ENCODE measurements at places on chromosomes 2 and 18. TPM values are rescaled to one million over a fixed set of nuclear protein-coding genes. Genes with fewer than 3 reads are reported as not detected.

SLC35G4 gene
- not detected for total RNA-seq

HOXD8 gene
- total RNA-seq: 13.4 TPM

ASIC4 gene
- not detected for total RNA-seq

ACMSD gene
- total RNA-seq: 3.3 TPM

FHOD3 gene
- 117 TPM for total RNA-seq

COLEC12 gene
- 0.52 TPM for total RNA-seq

DNAH7 gene
- 7.9 TPM for total RNA-seq

PSTPIP2 gene
- total RNA-seq: 21.9 TPM

SH3RF3 gene
- under 0.01 TPM for total RNA-seq

FBXO48 gene
- total RNA-seq: 0.17 TPM

PRKAG3 gene
- total RNA-seq: not detected
